SW 1271 (cell line): ENCODE measurements at places on chromosomes 16 and 17.
A peak's percentile ranks its signal among the peaks of the same experiment; 100 is the strongest.

- peak; percentile 67 for DNase-seq
Observed at GRCh38 chr17:75515496-75516254, at the start of gene CASKIN2. Gene CASKIN2 (minus strand): TSS chr17:75515537. CDS start chr17:75513804, 1,733 bp downstream.

DNA sequence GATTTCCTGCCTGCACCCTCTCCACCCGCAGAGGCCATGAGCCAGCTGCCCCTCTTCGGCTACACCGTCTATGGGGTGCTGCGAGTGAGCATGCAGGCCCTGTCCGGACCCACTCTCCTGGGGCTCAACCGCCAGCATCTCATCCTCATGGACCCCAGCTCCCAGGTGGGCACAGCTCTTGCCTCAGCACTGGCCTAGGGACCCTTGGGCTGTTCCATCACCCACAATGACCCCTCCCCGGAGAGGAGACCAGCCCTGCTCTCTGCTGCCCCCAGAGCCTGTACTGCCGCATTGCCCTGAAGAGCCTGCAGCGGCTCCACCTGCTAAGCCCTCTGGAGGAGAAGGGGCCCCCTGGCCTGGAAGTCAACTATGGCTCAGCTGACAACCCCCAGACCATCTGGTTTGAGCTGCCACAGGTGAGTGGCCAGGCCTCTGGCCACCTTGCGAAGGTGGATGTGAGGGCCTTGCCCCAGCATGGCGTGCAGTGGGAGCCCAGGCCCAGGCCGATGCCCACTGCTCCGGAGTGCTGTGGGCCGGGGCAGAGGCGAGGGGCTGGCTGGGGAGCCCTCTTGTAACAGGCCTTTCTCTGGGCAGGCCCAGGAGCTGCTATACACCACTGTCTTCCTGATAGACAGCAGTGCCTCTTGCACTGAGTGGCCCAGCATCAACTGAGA, 7.3 kb upstream of the SMIM5 start:
- DNase-seq: no peak

GRCh38 chr17:75876190-75876937, 2.0 kb downstream of the TRIM47 start:
- peak; percentile 39 for DNase-seq

DNA sequence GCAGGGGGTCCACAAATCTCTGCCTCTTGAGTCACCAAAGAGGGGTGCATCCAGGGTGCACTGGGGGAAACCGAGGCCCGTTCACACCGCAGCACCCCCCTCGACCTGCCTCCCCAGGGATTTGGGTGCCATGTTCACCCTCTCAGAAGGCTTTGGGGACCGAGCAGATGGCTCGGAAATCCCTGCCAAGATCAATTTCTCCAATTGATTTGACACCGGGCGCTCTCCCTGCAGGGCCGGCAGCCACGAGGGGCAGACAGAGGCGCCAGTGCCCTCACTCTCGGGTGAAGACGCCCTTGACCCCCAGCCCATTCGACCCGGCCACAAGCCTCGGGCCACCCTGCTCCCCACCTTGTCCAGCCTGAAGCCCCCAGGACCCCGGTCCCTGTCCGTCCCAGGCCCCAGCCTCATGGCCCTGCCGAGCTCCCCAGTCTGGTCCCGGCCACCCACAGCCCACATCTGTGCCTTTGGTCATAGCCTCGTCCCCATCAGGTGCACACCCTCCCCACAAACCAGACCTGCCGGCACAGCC, 9.3 kb downstream of the SSTR5 start:
- no peak for DNase-seq

DNA sequence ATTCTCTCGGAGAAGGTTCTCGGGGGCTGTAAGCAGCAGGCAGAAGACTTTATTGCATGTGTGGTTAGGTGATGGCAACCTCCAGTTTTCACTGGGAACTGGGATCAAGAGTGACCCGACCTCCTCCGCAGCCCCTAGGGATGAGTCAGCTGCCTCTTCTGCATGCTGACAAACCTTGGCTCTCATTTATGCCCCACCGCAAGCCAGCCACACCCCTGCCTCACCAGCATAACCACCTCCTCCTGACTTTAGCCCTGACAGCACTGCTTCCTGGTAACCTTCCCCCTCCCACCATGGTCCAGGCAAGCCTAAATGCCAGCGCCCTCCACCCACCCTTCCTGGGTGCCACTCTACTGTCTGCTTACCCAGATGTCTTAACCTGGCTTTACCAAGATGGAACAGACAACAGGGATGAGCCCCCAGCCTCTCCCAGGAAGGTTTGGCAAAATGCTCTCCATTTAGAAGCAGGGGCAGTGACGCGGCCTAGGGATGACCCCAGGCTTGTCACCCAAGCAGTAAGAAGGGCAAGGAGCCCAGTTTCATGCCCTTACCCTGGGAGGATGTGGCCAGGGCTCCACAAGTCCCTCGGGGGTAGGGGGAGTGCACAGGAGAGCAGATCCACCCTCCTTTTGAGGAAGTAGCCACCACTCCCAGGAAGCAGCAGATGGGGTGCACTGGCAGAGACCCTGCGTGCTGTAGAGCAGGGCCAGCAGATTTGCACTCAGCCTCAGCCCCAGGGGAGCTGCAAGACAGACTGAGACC, 73.5 kb downstream of the GOSR1 start:
- no peak for DNase-seq

GRCh38 chr17:3882276-3882675, 10.6 kb downstream of the CAMKK1 start:
- no peak for DNase-seq

- DNase-seq: no peak
Observed at GRCh38 chr16:30394592-30395154, 547 bp upstream of the ZNF48 start.

DNA sequence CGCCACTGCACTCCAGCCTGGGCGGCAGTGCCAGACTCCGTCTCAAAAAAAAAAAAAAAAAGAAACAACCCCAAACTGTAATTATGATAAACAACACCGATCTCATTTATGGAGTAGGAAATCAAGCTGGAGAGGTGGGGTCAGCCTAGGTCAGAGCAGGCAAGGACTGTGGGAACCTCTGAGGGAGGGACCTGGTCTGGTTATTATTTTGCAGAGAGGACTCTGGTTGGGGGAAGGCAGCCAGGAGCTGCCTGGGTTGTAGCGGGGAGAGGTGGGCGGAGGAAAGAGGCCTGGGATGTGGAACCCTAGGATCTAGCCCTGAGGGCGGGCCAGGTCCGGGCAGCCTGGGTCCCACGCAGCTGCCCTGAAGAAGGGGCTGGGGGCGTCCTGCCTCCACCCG, 10.9 kb upstream of the HS3ST6 start:
- no peak for DNase-seq

DNA sequence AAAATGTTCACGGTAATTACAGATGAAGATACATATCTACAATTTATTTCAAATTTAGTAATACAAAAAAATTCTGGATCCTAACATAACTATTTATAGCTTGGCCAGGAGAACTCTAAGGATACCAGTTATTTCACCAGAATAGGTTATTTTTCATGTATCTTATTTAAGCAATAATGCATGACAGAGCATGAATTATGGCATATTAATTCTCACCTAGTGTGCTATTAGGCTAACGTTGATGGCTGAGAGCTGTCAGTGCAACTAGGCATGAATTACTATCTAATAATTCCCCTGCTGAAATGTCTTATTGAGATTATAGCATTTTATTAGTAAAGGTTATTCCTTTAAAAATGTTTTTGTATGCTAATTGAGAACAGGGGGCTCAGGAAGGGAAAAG, 44.5 kb downstream of the SALL1 start:
- no peak for DNase-seq

GRCh38 chr17:36066365-36066985, 2.4 kb downstream of the CCL18 start:
- no peak for DNase-seq

DNA sequence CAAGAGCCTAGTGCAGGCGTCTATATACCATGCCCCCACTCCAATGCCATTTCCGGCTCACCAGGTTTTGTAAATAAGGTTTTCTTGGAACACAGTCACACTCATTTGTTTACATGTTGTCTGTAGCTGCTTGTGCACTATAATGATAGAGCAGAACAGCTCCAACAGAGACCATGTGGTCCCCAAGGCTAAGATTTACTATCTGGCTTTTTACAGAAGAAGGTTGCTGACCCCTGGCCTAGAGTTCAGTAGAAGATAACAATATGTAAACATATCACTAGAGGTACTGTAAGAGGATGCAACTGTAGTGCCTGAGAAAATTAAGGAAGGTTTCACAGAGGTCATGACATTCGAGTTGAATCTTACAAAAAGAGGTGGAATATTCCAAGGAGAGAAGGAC, 66.3 kb downstream of the CACNG1 start:
- DNase-seq: no peak

GRCh38 chr16:68342620-68343019, 31.8 kb downstream of the PRMT7 start:
- no peak for DNase-seq

DNA sequence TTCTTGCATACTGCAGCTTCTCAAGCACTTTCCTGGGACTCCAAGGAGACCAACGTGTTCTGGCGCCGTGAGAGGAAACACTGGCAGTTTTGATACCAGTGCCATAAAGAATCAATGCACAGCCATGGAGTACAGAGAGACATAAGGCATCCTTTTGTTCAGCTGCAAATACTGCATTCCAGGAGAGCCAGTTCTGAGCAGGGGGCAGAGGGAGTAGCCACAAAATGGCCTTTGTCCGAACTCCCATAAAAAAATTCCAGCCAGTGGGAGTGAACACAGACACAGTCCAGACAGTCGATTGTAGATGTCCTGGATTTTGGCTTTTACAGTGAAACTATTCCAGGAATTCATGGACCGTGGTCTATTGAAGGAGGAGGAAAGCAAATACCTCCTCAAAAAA, 36.2 kb upstream of the TEKT3 start:
- no peak for DNase-seq

DNA sequence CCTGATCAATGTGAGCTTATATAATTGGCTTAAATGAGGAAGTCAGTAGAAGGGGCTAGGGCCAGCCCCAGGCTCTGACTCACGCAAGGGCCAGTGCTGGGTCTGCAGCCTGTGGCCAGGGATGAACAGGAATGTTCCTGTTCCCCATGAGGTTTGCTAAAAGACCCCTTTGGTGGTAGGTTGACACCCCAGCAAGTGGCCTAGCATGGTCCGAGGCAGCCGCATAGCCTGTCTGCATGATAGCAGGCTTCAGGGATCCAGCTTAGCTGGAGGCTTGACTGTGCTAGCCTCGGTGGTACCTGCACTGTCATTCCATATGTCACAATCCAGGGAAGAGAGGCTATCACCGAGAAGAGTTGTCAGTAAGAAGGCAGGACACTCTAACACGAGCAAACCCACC, 23.5 kb downstream of the TRIM25 start:
- no peak for DNase-seq

GRCh38 chr17:27489045-27489715, 32.9 kb downstream of the KSR1 start:
- no peak for DNase-seq

- DNase-seq: no peak
Observed at GRCh38 chr17:50785946-50786570, 18.7 kb upstream of the ANKRD40CL start.

- DNase-seq: no peak
Observed at GRCh38 chr17:44084131-44084538, 13.6 kb downstream of the G6PC3 start.

- no peak for DNase-seq
Observed at GRCh38 chr16:62194828-62195227, 158.6 kb upstream of the CDH8 start.

DNA sequence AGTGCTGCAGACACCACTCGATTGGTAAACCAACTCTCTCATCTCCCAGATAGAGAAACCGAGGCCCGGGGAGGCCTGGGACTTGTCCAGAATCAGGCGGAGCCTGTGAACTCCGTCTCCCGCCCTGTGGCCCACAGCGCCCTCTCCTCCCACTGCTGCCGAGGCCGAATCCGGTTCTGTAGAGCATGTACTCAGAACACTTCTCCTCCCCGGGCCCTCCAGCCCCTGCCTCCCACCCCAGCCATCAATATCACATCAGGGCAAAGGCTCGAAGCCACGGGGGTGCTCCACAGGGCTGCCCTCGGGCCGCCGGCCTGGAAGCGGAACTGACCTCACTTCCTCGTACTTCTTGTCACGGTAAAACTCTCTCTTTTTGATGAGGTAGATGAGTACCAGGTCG, 13.0 kb downstream of the EMC6 start:
- no peak for DNase-seq

DNA sequence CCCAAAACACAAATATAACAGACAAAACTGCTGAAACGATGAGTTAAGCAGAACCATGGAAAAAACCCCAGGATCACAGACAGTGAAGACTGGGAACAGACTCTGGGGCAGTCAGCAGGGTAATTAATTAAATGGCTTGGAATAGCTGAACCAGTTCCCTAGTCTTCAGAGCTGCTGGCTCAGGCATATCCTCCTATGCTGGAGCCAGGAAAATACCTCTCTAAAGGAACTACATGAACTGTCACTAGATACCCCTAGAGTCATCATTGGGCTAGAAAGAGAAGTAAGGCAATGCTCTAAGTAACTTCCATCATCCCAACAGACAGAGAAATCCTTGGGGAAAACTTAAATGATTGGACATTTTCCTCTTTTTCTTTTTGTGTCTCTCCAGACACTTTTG, 113.0 kb downstream of the STXBP4 start:
- no peak for DNase-seq
